Activated CD4-positive, alpha-beta memory T cell treated with anti-CD3 and anti-CD28 coated beads for 36 hours (primary cell): ENCODE measurements at places on chromosomes 6 and 20. TPM values are rescaled to one million over a fixed set of nuclear protein-coding genes. Genes with fewer than 3 reads are reported as not detected.

DNA sequence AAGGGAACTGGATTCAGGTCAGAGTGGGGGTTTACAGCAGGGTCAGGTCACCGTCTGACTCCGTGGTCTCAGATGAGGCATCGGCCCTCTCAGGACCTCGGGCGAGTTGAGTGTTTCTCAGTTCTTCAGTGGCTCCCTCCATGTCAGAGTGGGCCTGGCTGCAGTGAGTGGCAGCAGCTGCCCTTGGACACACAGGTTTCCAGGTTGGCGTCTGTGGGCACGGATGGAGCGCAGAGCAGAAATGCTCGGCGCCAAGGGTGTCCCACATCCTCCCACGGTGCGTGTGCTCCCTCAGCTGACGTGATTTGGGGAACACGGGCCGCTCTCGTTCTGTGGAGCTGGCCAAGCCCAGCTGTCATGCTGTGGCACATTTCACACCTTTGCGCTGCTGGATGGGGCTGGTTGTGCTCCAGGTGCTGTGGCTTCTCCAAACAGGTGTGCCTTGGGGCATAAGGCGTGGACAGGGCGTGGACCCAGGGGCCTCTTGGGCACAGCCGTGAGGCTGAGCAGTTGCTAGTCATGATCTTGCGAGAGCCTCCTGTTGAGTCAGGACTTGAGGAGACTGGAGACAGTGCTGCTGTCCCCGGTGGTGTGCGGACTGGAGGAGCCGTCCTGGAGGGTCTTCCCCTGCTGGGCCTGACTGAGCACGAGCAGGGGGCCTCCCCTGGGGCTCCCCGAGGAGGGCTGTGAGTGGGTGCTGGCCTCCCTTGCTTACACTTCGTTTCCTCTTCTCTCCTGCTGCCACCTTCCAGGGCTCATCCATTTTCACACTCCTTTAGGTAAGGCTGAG is 9.5 kb upstream of the DNAJC5 start:
- no peak for DNase-seq

Gene ADISSP
- 50.6 TPM for total RNA-seq

Gene OGFR
- 35.0 TPM for total RNA-seq

GRCh38 chr6:72740135-72740534 is 118.3 kb downstream of the KCNQ5 start:
- peak; percentile 9 for DNase-seq

GRCh38 chr20:46520976-46521579 is 7.7 kb upstream of the ZNF334 start:
- DNase-seq, result peak; percentile 65

DNA sequence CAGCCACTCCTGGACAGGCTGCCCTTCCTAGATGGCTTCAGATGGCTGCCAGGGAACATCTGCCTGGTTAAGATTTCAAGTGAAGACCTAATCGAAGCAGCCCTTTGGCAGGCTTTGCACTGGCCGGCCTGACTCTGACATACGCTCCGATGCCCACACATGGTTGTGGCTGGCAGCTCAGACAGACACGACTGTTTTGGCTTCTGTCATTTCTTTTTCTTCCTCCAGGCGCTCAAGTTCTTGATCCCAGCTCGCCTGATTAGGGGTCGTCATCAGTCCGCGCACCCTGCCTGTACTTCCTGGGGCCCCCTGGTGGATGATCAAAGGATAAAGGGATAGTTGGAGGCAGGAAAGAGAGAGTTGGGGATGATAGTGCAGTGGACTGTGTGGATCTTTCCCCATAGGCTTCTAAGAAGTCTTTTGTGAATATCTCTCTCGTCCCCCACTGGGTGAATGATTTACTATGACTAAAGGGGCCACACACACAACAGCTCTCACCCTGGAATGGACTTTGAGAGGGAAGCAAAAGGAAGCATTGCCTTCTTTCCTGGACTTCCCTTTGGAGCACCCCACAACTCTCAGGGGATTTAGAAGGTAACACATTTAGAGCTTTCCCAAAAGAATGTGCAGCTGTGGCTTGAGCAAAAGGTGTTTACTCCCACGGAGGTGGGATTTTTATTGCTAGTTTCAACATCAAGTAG is 21.4 kb upstream of the TRAM2 start:
- peak; percentile 40 for DNase-seq

- no peak for DNase-seq
Observed at GRCh38 chr6:81697559-81697958, 54.9 kb downstream of the TENT5A start.

- DNase-seq, result no peak
Observed at GRCh38 chr20:13659288-13659687, 20.6 kb upstream of the TASP1 start.

- no peak for DNase-seq
Observed at GRCh38 chr6:75824160-75824559, 75.1 kb downstream of the MYO6 start.
